Activated T-cell treated with anti-CD3 and anti-CD28 coated beads for 24 hours (primary cell): ENCODE measurements at places on chromosomes 13 and 19.

DNA sequence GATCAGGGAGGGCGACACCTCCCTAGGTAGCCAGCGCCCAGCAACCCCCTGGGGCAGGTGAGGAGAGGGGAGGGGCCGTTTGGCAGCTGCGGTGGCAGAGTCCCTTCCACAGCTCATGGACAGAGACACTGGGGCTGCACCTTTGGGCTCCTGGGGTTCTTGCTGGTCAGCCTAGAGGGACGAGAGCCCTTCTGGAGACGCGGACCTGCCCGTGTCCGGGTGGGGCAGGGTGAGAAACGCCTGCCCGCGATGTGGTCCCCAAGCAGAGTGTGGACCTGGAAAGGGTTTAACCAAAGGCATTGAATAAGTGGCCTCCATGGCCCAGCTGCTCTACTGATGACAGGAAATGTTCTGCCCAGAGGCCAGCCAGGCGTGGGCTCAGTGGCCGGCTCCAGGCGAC, 38.3 kb downstream of the ADPRHL1 start:
- DNase-seq: no peak

DNA sequence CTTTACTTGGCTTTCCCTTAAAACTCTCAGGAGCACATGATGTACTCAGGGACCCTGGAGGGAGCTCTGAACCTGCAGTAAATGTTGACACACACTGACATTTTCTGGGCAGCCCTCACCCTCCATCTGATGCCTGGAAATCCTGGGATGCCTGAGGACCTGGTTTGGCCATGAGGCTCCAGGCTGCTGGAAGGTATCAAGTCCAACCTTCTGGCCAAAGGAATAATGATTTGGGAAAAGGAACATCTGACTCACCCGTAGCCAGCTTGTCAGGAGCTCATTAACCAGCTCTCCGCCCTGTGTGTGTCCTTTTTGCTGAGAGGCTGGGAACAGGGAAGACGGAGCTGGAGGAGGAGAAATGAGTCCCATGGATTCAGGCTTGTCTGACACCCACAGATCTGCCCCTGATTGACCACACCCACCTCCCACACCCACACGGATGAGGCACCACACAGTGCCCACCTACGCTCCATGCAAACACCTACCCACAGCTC, 10.3 kb downstream of the ZNF558 start:
- DNase-seq: no peak

GRCh38 chr13:99273128-99273527, 14.9 kb upstream of the GPR18 start:
- DNase-seq: no peak

- DNase-seq: no peak
Observed at GRCh38 chr19:19575411-19575810, 37.3 kb downstream of the CILP2 start.

DNA sequence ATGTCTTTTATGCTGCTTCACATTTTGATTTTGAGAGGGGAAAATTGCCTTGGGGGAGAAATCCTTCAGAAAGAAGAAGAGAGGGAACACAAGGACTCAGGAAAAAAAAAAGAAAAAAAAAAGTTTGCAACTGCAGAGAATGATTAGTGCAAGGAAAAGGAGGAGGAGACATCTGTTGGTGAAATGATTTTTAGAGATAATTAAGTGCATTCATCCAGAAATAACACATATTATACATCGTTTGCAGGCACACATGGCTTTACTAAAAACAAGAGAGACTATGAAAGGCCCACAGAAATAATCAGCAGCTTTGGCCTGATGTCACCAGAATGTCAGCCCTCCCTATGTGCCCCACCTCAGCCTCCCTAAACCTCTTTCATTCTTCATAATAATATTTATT, 1058.2 kb downstream of the PCDH9 start:
- no peak for DNase-seq
